ENCODE measurements at places on chromosomes 1 and 21.

DNA sequence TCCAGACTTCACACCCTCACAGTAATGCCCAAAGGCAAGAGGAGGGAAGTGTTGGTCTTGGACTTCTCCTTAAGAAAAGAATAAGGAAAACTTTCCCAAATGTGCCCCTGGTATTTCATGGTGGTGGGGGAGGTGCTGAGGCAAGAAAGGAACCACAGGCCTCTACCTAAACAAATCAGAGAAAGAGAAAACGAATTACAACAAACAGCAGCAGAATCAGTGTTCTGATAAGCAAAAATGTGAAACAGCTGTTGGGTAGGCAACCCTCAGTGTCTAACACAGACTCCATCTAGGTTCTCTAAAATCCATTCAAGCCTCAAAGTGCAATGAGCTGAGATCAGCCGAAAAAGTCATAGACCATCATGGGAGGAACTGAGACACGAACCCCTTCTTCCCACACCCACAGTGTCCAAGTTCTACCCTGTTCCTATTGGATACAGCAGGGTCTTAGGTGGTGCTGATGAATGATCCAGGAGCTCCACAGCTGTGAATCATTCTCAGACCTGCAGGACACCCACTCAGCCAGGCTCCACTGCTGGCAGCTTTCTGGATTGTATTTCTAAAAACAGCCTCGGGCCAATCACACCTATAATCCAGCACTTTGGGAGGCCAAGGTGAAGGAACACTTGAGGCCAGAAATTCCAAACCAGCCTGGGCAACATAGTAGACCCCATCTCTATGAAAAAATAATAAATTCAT is 149.1 kb downstream of the PLPP3 start:
- DNase-seq, result no peak

DNA sequence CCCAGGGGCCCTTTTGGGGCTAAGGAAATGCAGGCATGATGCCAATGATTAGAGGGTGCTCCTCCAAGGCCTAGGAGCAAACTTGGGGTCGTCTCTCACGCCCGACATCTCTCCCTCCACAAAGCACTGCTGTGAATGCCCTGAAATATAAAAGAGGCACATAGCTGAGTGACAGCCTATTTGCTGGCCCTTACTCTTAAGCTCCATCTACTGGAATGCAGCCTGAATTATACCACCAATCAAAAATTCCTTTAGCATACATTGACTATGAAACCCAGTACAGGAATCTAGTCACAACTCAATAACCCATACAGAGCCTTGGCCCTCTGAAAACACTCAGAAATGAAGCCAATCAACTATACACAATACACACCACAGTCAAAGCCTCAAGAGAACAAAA is 105.5 kb downstream of the LRIG2 start:
- DNase-seq, result no peak

DNA sequence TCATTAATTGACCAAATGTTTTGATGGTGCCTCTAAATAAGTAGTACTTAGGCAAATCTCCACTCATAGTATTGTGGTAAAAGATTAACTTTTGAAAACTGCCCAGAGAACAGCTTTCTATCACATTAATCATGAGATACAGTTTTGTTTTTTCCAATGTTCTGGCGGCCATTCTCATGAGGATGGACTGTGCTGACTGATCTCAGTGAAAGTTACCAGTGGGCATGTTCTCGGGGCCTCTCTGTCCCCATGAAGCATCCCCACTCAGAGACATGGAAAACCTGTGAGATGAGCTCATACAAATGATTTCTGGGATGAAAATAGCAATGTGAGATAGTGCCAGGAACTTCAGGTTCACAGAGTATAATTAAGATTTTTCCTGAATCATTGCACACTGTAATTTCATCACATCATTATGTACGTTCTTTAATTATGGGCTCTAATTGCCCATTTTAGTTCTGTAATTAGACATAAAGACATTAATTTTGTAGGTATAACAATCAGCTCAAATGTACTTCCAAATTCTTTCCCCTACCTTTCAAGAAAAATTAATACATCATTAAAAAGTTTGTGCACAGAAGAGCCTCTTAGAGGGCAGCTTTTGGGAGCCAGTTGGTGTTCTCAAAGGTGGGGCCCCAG is 40.5 kb downstream of the DDR2 start:
- DNase-seq, result no peak

GRCh38 chr1:234917495-234918180 is 211.0 kb downstream of the TOMM20 start:
- DNase-seq, result no peak

DNA sequence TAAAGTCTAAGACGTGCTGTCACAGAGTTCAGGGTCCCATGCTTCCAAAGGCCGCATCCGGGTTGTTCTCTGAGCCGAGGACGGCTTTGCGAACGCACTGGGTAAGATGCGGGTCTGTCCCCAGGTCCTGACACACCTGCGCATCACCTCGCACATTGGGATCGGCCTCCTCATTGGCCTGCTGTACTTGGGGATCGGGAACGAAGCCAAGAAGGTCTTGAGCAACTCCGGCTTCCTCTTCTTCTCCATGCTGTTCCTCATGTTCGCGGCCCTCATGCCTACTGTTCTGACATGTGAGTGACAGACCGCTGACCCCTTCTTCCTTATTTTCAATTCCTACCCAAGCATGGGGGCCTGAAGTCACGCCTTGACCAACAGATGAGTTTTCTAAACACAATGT is 25.3 kb downstream of the TFF3 start:
- DNase-seq, result no peak

- DNase-seq, result no peak
Observed at GRCh38 chr21:46171585-46171984, 12.7 kb downstream of the SPATC1L start.

DNA sequence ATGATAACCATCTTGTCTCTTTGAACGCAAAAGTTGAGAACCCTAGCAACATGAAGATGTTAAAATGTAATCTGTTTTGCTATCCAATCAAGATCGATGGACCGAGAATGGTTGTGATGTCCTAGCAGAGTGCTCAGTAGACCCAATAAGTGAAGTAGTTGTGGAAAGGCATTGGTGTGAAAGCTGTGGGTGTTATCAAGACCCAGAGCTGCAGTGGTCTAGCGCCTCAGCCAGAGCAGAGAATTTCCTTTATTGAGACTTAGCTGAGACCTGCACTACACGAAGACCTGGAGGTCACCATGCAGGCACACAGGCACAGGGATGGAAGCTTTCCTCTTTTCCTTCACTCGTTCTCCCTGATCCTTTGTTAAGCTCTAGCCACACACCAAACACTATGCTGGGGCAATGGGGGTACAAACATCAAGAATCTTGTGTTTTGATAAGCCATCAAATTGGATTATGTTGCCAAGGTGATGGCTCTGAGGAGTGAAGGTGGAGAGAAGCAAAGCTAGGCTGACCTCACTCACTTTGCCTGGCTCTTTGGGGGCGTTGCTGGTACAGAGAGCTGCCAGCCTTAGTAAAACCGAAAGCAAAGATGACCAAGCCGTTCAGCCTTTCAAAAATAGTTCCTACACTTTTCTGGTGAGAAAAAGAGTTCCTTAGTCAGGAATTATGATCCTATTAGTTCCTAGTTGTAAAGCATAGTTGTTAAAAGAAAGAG is 24.1 kb downstream of the METTL13 start:
- no peak for DNase-seq

DNA sequence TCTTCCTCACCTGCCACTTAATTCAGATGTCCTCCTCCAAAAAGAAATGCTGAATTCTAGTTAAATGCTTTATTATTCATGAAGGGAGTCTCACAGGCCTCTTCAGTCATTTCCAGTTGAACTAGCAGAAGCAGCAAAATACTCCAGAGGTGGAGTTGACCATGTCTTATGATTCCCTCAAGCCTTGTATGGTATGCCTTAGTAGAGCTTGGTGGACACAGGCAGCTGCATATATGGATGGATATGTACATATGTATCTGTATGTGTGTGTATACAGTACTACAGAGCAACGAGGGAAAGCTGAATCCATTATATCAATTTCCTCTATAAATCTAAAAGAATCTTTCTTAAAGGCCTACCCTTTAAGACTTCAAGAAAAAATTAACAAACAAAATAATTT is 83.6 kb upstream of the HP1BP3 start:
- no peak for DNase-seq

DNA sequence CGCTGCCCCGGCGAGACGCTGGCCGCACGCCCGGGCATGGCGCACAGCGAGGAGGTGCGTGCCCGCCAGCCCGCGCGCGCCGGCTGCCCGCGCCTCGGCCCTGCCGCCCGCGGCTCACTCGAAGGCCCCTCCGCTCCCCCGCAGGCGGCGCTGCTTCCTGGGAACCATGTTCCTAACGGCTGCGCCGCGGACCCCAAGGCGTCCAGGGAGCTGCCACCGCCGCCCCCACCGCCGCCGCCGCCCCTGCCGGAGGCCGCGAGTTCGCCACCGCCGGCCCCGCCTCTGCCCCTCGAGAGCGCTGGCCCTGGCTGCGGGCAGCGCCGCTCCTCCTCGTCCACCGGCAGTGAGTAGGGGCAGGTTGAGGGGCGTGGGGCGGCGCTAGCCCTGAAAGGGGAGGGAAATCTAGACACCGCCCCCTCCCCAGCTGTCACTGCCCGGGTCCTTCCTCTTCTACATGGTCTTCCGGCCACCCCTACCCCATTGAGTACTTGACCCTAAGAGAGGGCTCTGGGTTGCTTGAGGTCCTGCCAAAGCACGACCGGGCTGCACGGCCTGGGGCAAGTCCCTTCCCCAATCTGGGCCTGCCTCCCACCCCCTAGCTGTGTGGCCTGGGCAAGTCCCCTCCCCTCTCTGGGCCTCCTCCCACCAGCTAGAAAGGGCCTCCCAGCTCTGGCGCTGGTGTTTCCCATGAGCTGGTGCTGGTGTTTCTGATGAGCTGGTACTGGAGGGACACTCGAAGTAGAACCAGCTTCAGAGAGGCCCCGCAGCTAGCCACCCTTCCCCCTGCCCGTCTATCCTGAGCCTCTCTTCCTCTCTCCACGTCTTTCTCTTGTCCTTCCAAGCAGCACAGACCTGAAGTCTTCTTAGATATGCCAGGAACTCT is 17.0 kb downstream of the TNFRSF25 start:
- DNase-seq, result no peak

Data from NCI-H524 treated with DMSO at 0.1 percent for 48 hours (cell line).